Osteocyte (in vitro differentiated cells): ENCODE measurements at places on chromosomes 7 and 10. TPM values are rescaled to one million over a fixed set of nuclear protein-coding genes. Genes with fewer than 3 reads are reported as not detected.

The GRK5 gene
- 43.2 and 45.9 TPM in 2 replicates for total RNA-seq

The CARD11 gene
- total RNA-seq: 0.24 TPM in 1 of 2 replicates, not detected in the other

The PRF1 gene
- total RNA-seq: not detected in 2 replicates

GRCh38 chr7:104153287-104153686, 54.5 kb downstream of the ORC5 start:
- no peak overlapping the region for H3K4me3 ChIP-seq
- no peaks in the 10 kb centered on the region for H3K36me3 ChIP-seq
- H3K4me1 ChIP-seq: peaks cover 4% of the 10 kb centered on the region
- H3K27ac ChIP-seq: no peak overlapping the region
- no peak for DNase-seq

DNA sequence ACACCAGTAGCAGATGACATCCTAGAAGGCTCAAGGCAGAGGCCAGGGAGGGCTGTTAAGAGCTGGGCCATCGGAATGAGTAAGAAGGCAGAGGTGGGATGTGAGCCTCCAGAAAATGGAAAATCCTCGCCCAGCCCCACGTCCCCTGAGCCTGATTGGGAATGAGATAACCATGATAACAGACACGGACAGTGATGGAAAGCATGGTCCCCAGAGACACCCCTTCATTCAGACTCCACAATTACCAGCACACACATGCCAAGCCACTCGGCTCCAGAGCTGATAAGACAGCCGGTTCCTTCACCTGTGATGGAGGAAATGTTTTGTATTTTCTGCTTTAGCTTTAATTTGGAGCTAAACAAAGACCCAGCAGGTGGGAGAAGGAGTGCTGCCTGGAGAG, 106.0 kb downstream of the GRID1 start:
- no peaks in the 10 kb centered on the region for H3K4me1 ChIP-seq
- no peaks in the 10 kb centered on the region for H3K36me3 ChIP-seq
- H3K27ac ChIP-seq: no peak overlapping the region
- H3K4me3 ChIP-seq: no peak overlapping the region

DNA sequence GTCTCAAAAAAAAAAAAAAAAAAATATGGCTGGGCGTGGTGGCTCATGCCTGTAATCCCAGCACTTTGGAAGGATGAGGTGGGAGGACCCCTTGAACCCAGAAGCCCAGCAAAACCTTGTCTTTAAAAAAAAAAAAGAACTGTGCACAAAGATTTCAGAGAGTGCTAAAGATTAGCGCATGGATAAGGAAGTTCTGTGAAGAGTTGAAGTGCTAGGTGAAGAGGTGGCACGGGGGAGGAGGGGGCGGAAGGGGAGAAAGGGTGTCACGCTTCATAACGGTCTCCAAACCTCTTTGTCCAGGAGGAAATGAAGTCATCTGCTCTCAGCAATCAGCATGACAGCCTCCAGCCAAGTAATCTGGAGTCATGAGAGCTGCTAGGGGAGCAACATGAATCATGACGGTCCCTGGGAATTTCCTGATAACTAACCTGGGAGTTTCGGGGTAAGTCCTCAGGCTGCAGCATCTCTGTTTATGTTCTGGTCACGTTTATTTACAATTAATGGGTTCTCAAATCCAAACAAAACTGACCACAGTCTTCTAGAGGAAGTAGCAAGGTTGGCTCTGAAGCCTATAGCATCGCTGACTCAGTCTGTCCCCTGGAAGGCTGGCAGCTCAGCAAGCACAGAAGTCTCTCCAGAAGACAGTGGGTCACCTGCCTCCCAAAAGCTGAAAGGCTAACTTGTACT, 1.9 kb upstream of the PLAU start:
- no peak for DNase-seq
- peaks cover 16% of the 10 kb centered on the region for H3K36me3 ChIP-seq
- no peak overlapping the region for H3K4me3 ChIP-seq
- H3K4me1 ChIP-seq: peaks cover 81% of the 10 kb centered on the region
- H3K27ac ChIP-seq: peak overlapping the region; percentile 94
- H3K27me3 ChIP-seq: no peaks in the 10 kb centered on the region

- DNase-seq: no peak
- H3K27ac ChIP-seq: no peak overlapping the region
- H3K27me3 ChIP-seq: peaks cover 65% of the 10 kb centered on the region
- H3K4me1 ChIP-seq: peaks cover 11% of the 10 kb centered on the region
- no peak overlapping the region for H3K4me3 ChIP-seq
Observed at GRCh38 chr10:78553792-78554191, 515.0 kb upstream of the ZMIZ1 start.
